ENCODE measurements at places on chromosomes 16 and 17.
A peak's percentile ranks its signal among the peaks of the same experiment; 100 is the strongest.

GRCh38 chr17:75623386-75623785, 9.8 kb upstream of the SMIM5 start:
- H3K4me3 ChIP-seq, result no peak overlapping the region
- no peaks in the 10 kb centered on the region for H3K27me3 ChIP-seq
- H3K27ac ChIP-seq, result no peak overlapping the region
- peaks cover 60% of the 10 kb centered on the region for H3K36me3 ChIP-seq

DNA sequence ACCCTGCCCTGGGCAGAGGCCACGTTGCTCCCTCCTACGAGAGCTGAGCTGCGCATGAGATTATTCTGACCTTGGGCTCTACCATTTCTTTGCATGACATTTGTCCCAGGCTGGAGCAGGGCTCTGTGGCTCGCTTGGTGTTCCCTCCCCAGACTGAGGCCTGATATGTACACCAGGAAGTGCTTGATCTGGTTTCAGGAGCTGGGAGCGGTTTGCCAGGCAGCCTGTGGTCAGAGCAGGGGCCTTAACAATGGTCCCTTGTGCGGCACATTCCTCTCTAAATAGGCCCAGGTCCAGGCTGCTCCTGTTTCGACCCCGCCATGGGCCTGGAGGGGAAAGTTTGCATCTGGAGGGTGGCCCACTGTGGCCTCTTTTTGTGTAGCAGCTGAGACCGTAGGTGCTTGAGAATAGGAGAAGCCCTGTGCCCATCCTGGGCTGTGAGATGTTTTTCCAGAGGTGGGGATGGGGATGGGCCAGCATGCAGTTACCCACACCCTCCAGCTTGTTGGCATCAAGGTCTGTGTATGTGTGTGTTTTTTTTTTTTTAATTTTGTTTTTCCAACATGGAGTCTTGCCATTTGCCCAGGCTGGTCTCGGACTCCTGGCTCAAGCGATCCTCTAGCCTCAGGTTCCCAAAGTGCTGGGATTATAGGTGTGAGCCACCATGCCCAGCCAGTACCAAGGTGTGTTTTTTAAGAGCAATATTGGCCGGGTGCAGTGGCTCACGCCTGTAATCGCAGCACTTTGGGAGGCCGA, 253.9 kb downstream of the SEC14L1 start:
- no peak for DNase-seq
- H3K36me3 ChIP-seq, result no peaks in the 10 kb centered on the region
- H3K4me1 ChIP-seq, result peaks cover 19% of the 10 kb centered on the region
- H3K27ac ChIP-seq, result no peak overlapping the region
- H3K4me3 ChIP-seq, result no peak overlapping the region

- no peaks in the 10 kb centered on the region for H3K27me3 ChIP-seq
- no peaks in the 10 kb centered on the region for H3K36me3 ChIP-seq
- DNase-seq, result no peak
- no peak overlapping the region for H3K4me3 ChIP-seq
Measured at GRCh38 chr17:20235747-20236146, 226.6 kb downstream of the SPECC1 start.

DNA sequence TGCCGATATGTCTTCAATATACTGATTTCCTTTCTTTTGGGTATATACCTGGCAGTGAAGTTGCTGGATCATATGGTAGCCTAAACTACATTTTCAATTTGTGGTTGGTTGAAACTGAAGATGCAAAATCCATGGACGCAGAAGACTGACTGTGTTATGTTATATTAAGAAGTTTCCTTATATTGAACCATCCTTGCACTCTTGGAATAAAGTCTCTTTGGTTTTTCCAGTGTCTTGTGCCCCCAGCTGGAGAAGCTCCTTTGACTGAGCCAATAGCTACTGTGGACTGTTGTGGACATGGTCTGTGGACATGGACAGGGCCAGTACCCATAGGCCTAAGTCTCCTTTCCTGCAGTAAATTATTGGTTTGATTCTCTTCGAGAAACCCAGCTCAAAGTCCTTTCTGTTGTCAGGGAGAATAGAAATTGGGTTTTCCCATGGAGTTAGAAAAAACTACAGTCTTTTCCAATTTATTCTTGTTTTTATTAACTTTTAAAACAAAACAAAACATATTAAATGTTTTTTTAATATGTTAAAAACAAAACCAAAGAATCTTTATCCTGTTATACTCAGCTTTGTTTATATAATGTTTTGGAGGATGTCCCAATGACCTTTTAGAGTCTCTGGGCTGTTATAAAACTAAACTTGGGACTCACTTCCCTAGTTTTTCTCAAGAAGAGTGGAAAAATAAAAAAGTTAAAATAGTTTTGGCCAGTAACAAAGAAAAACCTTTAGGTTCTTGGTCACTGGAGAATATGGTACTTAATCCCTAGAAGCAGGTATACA, 15.2 kb upstream of the IL34 start:
- no peak overlapping the region for H3K27ac ChIP-seq
- H3K4me3 ChIP-seq, result no peak overlapping the region
- no peaks in the 10 kb centered on the region for H3K4me1 ChIP-seq
- no peaks in the 10 kb centered on the region for H3K27me3 ChIP-seq

DNA sequence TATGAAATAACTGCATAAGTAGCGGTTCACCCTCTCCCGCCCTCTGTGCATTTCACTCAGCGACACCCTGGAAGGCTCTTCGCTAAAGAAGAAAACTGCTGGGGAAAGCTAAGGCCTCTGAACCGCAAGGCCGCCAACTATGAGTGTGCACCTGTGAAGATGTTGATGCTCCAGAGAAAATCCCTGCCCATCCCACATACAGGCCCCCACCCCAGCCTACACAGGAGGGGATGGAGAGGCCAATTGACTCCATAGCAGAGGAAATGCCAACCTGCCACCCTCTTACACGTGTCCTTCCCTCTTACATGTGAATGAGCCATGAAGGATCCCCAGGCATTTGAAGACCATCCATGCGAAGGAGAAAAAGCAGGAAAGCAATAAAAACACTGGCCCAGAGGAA, 104.8 kb downstream of the MGAT5B start:
- H3K36me3 ChIP-seq, result no peaks in the 10 kb centered on the region
- peaks cover 18% of the 10 kb centered on the region for H3K4me1 ChIP-seq
- H3K27ac ChIP-seq, result no peak overlapping the region
- H3K4me3 ChIP-seq, result no peak overlapping the region
- DNase-seq, result no peak

GRCh38 chr16:67800338-67800926, 5.9 kb downstream of the RANBP10 start:
- no peak overlapping the region for H3K4me3 ChIP-seq
- no peaks in the 10 kb centered on the region for H3K27me3 ChIP-seq
- DNase-seq, result peak; percentile 20
- no peak overlapping the region for H3K27ac ChIP-seq

DNA sequence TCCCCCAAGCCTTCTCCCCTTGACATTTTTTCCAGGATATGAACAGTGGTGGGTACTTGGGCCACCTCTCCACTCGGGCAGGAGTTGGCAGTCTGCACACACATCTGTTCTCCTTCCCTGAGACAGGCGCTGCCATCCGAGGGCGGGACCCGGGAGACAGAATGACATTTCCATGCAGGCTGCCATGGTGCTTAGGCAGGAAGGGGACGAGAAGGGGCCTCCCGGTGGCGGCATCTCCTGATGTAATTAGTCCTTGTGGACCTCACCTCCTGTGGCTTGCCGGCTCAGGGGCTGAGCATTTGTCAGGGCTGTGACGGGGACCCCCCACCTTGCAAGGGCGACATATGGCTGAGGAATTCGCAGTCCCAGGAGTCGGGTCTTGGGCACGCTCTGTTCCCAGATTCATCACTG, 197.2 kb downstream of the FOXL1 start:
- no peaks in the 10 kb centered on the region for H3K4me1 ChIP-seq
- no peak for DNase-seq
- H3K27me3 ChIP-seq, result no peaks in the 10 kb centered on the region
- H3K36me3 ChIP-seq, result no peaks in the 10 kb centered on the region
- H3K27ac ChIP-seq, result no peak overlapping the region

- no peak for DNase-seq
- no peak overlapping the region for H3K4me3 ChIP-seq
Measured at GRCh38 chr16:78126662-78127061, 27.2 kb downstream of the WWOX start.

GRCh38 chr17:55159251-55159650, 105.5 kb upstream of the HLF start:
- H3K36me3 ChIP-seq, result no peaks in the 10 kb centered on the region
- no peak overlapping the region for H3K4me3 ChIP-seq
- no peak overlapping the region for H3K27ac ChIP-seq
- no peaks in the 10 kb centered on the region for H3K4me1 ChIP-seq
- DNase-seq, result no peak

GRCh38 chr16:13238182-13238581, 336.8 kb downstream of the SHISA9 start:
- no peaks in the 10 kb centered on the region for H3K27me3 ChIP-seq
- H3K36me3 ChIP-seq, result no peaks in the 10 kb centered on the region
- no peak overlapping the region for H3K4me3 ChIP-seq
- H3K27ac ChIP-seq, result no peak overlapping the region
- no peak for DNase-seq

DNA sequence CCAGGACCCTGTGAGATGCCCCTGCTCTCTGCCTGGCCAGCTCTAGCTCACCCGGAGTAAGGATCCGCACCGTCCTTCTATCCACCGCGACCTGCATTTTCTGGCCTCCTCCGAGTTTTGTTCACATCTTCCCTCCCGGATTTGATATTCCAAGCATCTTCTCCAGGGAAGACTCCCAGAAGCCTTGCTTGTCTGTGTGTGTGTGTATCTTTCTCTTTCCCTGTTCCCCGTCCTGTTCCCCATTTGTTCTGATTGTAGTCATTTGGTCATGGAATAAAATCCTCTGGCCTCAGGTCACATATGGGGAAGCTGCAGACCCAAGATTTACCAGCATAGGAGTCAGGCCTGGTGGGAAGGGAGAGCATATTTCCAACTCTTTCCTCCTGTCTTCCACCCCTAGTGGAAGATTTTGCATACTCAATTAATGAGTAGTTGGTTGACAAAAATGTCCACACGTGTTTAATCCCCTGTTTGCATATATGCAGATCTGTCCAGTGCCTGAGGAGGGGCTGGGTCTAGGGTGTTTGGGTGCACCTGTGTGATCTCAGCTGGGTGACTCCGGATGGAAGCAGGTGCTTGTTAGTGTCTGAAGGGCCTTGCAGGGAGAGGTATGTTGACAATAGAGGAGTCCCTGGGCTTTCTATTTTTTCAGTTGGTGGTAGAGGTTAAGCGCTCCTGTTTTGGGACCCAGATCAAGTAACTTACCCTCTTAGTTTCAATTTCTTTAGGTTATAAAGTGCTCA, 1.9 kb downstream of the PRAC1 start:
- DNase-seq, result peak; percentile 14
- peaks cover 93% of the 10 kb centered on the region for H3K27me3 ChIP-seq
- no peaks in the 10 kb centered on the region for H3K36me3 ChIP-seq
- no peak overlapping the region for H3K27ac ChIP-seq

DNA sequence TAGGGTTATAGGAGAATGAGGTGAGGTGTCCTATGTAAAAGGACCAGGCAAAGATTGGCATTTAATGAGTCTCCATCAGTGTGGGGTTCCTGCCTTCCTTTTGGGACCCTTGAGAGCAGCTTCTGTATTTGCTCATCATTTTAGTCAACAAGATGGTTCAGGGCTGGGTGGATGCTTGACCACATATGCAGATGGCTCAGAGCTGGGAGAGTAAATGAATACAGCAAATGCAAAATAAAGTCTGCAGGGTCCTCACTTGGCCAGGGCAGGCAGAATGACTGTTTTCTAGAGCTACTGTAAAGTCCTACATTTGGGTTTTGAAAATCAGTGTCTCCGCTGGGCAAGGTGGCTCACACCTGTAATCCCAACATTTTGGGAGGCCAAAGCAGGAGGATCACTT, 57.2 kb upstream of the ETV4 start:
- no peaks in the 10 kb centered on the region for H3K27me3 ChIP-seq
- H3K36me3 ChIP-seq, result no peaks in the 10 kb centered on the region
- no peaks in the 10 kb centered on the region for H3K4me1 ChIP-seq
- H3K4me3 ChIP-seq, result no peak overlapping the region
- H3K27ac ChIP-seq, result no peak overlapping the region

DNA sequence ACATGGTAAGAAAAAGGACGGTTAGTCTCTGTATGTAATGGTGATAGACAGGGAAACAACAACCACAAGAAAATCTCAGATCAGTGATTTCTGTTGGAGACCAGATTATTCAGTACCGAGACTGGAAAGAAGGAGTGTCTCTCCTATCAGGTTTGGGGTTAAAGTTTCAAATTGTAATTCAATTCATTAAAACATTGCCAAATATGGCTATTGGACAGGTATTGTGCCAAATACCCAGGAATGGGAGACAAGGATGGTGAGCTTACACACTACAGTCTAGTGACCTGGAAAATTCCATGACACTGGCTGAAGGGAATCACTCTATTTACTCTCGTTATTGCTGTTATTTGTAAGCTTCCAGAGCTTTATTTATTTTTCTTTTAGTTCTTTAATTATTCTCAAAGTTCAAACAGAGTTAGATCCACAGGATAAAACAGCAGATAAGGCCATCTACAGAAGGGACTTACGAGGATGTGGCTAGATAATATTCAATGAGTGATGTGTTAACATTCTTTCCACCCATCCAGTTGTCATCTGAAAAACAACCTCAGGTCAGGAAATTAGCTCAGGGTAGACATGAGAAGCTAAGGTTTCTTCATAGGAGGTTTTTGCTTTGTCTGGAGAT, 25.1 kb upstream of the MMD start:
- DNase-seq, result no peak
- no peak overlapping the region for H3K27ac ChIP-seq
- peaks cover 13% of the 10 kb centered on the region for H3K4me1 ChIP-seq
- no peaks in the 10 kb centered on the region for H3K36me3 ChIP-seq
- no peak overlapping the region for H3K4me3 ChIP-seq

- no peak overlapping the region for H3K4me3 ChIP-seq
- DNase-seq, result no peak
- no peaks in the 10 kb centered on the region for H3K36me3 ChIP-seq
- H3K27ac ChIP-seq, result no peak overlapping the region
- no peaks in the 10 kb centered on the region for H3K27me3 ChIP-seq
- H3K4me1 ChIP-seq, result no peaks in the 10 kb centered on the region
Measured at GRCh38 chr17:56203430-56203829, 50.2 kb downstream of the ANKFN1 start.

DNA sequence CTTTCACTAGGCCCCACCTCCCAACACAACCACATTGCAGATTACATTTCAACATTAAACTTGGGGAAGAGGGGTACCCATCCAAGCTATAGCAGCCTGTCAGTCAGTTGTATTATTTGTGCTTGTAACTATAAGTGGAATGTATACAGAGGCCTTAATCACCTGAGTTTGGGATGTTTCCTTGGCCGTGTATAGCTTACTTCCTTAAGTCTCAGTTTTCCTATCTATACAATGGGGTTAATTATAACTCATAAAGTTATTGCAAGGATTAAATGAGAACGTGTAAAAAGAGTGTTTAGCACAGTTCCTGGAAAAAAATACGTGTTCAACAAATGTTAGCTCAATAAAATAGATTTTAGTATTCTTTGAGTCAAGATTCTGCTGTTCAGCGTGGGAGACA, 165.5 kb upstream of the FAM20A start:
- H3K36me3 ChIP-seq, result no peaks in the 10 kb centered on the region
- no peak overlapping the region for H3K27ac ChIP-seq
- DNase-seq, result no peak
- no peaks in the 10 kb centered on the region for H3K27me3 ChIP-seq
- no peak overlapping the region for H3K4me3 ChIP-seq
